ENCODE measurements at places on chromosomes 4 and X.
A peak's percentile ranks its signal among the peaks of the same experiment; 100 is the strongest.

DNA sequence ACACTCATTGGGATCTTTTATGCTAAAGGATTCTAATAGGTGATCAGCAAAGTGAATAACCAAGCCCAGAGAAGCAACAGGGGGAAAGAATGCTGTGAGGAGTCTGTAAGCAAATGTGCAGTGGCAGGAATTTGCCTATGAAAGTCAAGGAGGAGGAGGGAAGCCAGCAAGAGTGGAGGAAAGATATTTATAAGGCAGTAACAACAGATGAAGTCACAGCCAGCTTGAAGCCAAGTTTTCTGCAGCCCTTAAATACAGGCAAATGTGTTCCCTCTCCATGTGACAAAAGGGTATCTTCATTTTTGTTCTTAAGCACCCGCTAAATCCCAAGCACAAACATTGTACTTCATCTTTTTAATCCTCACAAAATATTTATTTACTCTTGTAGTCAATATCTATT lies 275.0 kb upstream of the CLNK start:
- no peak for DNase-seq

GRCh38 chr4:11232015-11232414 lies 196.7 kb downstream of the HS3ST1 start:
- DNase-seq: no peak

DNA sequence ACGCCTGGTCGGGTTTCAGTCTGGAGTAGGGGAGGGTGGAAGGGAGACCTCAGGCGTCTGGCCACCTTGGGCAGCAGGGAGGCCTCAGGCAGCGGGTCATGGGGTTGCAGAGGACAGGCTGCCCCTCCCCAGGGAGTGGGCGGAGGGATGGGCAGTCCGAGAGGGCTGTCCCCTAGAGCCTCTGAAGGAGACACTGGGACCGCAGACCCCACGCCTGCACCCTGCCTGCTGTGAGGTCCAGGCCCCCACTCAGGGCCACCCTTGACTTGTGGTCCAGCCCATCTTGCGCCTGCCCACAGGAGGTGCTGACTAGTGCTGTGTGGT lies 16.5 kb downstream of the FGFRL1 start:
- no peak for DNase-seq

DNA sequence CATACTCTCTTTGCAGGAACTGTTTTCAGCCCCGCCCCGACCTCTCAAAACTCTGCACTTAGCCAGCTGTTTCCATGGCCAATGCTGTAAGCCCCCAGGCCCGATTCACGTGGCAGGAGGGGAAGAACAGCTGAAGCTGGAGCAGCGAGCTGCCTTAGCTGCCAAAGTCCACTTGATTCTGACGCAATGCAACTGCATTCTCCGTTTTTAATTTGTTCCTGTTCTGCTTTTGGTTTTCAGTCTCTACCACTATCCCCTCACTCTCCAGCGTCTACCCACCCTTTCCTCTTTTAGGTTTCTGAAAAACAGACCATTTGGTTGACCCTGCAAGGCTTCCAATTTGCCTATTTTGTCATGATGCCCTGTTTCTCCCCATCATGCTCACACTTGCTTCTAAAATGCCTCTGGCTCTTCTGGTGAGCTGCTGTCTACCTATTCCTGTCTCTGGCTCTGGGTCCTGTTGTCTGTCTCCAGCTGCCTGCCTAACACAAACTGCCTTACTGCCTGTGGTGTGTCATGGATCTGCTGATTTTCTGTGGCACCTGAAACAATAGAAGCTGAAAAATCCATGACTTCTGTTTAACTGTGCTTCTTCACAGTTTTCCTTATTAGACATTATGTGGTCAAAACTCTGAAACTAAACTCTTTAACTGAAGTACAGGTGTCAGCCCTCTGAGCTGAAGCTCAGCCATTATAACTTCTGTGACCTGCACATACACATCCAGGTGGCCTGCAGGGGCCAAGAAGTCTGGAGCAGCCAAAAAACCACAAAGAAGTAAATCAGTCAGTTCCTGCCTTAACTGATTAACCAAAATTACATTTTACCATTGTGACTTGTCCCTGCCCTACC lies 160.5 kb upstream of the AGTR2 start:
- no peak for DNase-seq

GRCh38 chr4:155604718-155605626 lies 61.7 kb upstream of the GUCY1A1 start:
- peak; percentile 95 for DNase-seq

DNA sequence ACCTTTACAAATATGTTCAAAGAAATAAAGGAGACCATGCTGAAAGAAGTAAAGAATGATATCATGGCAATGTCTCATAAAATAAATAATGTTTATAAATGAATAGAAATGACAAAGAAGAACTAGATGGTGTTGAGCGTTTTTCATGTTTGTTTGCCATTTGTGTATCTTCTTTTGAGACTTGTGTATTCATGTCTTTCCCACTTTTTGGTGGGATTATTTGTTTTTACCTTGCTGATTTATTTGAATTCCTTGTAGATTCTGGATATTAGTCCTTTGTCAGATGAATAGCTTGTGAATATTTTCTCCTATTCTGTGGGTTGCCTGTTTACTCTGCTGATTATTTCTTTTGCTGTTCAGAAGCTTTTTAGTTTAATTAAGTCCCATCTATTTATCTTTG lies 732.4 kb downstream of the FAT4 start:
- no peak for DNase-seq

DNA sequence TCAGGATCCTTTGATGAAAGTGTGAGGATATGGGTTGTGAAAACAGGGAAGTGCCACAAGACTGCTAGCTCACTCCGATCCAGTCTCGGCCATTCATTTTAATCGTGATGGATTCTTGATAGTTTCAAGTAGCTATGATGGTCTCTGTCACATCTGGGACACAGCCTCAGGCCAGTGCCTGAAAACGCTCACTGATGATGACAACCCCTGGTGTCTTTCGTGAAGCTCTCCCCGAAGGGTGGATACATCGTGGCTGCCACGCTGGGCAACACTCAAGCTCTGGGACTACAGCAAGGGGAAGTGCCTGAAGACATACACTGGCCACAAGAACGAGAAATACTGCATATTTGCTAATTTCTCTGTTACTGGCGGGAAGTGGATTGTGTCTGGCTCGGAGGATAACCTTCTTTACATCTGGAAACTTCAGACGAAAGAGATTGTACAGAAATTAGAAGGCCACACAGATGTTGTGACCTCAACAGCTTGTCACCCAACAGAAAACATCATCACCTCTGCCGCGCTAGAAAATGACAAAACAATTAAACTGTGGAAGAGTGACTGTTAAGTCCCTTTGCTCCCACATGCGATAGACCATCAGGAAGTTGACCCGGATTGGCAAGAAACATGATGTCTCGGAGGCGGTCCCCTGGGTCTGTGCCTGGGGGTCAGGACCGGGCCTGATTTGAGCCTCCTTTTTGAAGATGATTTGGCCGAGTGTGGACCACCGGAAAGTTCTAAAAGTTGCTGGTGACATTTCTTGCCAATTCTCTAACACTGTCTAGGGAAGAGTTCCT lies 22.2 kb downstream of the LIAS start:
- DNase-seq: no peak

- DNase-seq: no peak
These were observed 64.2 kb downstream of the DCUN1D4 start for GRCh38 chr4:51907006-51907669.

DNA sequence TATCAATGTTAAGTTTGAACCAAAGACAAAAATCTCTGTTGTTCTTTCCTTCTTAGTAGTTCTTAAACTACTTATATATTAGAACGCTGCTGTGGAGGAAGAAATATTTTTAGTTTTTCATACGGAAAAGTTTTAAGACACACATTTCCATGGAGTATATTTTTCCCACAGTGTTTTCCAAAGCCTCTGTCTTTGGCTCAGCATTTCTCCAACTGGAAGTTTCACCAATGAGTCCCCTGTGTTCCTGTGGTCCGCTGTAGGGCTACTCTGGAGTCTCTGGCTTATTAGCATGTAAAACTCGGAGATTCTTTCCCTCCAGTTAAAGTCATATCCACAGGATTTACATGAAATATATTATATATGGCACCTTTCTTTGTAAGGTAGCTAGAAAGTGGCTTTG lies 249.0 kb downstream of the CBR4 start:
- no peak for DNase-seq

- DNase-seq: no peak
These were observed 517.0 kb downstream of the SPRY1 start for GRCh38 chr4:123913598-123913997.

DNA sequence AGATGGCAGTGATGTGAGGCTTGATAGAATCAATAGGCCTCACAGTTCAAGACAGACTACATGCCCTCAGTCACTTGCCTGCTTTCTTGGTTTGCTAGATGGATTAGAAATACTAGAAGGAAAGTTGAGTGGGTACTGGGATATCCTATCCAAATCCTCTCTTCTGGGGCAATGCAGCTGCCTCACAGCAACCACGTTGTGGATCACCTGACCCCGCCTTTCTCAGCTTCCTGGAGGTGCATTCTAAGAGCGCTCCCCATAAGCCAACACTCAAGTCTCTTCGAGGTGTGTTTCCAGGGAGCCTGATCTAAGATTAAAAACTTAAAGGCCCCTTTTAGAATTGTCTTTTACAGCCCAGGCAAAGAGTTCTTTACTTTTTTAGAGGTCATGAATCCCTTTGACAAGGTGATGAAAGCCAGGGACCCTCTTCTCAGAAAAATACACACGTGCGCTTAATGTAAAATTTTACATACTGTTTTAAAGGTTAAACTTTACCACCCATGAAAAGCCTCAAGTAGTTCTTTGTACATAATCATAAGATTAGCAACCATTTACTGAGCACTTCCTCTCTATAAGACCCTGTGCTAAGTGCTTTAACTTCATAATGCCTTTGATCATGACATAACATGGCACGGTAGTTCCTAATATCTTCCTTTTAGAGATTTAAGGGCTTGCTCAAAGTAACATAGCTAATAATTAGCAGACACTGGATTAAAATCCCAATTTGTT lies 840 bp upstream of the RPL34 start:
- no peak for DNase-seq

DNA sequence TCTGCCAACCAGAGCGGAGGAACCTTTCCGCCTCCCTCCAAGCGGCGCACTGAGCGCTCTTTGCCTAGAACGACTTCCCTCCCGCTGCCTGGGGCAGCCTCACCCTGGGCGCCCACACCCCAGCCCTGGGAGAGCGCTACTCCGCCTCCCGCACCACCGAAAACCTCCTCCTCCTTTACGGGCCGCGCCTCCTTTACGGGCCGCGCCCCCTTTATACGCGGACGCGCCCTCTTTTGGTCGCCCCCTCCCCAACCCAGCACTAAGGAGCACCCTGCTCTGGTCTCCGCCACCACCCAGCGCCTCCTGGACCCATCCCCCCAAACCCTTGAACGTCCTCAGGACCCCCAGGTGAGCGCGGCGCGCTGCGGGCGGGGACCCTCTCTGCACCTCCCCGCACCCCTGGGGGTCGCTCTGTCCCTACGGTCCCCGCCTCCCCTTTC lies 586 bp upstream of the NSG1 start:
- DNase-seq: no peak

GRCh38 chr4:52877036-52877435 lies 14.9 kb downstream of the RASL11B start:
- no peak for DNase-seq

DNA sequence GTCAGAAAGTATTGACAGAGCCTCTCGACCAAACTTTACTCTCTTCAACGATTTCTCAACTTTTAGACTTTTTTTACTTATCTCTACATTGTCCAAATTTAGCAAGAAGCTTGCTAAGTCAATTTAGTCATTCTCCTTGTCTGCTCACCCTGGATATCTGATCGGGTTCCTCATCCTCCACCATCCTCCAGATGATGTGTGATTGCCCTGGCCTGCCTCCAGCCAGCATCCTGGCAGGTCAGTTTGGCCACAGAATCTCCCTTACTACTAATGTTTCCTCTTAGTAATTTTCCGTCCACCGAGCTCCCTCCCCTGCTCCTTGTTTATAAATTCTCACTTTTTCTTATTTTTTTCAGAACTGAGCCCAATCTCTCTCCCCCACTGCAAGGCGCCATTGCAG lies 167.9 kb upstream of the ZFP42 start:
- peak; percentile 2 for DNase-seq

GRCh38 chr4:139247700-139248238 lies 32.3 kb downstream of the MGARP start:
- no peak for DNase-seq

Measured in fibroblast of mammary gland (primary cell).